Fibroblast of skin of left biceps (primary cell): ENCODE measurements at places on chromosomes 7 and 10.
A peak's percentile ranks its signal among the peaks of the same experiment; 100 is the strongest.

GRCh38 chr10:104391150-104391968, 37.7 kb downstream of the CFAP58 start:
- no peak for DNase-seq

DNA sequence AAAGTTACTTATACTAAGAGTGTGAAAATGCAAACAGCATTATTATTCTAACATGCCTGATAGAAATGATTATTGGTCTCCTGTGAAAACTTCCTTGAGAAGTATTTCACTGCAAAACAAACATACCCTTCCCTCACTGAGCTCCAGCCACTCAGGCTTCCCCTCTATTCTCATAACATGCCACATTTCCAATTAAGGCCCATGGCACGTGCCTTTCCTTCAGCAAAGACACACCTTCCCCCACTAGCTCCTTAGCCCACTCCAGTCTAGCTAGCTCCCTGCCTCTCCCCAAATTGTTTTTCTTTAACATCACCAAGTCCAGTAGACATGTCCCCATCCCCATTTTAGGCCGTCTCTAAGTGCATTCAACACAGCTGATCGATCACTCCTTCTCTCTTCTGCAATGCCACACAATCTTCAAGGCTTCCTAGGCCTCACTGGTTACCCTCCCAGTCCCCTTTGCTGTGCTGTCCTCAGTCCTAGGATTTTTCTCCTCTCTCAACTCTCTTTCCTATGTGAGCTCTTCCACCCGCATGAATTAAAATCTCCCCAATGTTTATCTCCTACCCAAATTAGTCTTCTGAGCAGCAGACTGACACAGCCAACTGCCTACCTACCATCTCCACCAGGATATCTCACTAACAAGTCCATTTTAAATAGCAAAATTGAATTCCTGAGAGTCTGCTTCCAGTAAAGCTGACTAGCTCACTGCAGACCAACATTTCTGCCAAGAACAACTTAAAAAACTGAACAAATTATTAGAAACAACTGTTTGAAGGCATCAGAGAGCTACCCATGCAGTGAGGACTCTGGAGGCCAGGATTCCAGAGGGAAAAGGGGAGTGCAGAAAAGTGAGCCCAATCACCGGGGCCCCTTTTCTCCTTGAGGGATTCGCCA, 11.9 kb downstream of the CYTH3 start:
- peak; percentile 70 for DNase-seq

DNA sequence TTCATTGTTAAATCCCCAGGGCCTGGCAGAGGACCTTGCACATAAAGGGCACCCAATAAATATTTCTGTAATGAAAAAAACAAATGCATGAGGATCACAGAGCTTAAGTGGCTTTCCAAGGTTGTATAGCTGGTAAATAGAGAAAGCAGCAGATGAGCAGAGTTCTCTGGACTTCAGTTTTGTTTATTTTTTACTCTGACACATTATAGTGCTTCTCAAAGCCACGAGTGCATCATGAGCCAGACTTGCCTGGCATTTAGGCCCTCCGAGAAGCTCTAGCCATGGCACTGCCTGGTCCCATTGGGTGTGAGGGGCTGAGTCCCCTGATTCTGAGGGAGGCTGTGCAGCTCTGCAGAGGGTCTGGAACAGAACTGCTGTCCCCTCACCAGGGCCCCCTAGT, 87.2 kb upstream of the ZNF32 start:
- no peak for DNase-seq

- no peak for DNase-seq
Measured at GRCh38 chr10:83955406-83955805, 183.9 kb upstream of the GHITM start.

DNA sequence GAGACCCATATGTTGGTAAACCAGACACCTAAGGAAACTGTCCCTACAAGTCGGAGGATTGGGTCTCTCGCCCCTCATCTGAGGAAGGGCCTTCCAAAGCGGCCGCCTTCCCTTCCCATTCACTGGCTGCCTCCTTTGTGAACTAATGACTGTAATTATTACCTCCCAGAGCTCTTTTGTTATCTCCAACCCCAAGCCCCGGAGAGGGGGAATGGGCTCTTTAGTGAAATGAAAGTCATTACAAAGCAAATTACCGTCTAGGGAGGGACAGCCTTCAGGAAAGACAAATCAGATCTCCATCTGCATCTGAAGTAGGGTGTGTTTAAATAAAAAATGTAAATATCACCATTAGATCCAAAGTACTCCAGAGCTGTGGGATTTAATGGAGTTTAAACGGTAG, 2.6 kb upstream of the GAD2 start:
- DNase-seq = no peak

DNA sequence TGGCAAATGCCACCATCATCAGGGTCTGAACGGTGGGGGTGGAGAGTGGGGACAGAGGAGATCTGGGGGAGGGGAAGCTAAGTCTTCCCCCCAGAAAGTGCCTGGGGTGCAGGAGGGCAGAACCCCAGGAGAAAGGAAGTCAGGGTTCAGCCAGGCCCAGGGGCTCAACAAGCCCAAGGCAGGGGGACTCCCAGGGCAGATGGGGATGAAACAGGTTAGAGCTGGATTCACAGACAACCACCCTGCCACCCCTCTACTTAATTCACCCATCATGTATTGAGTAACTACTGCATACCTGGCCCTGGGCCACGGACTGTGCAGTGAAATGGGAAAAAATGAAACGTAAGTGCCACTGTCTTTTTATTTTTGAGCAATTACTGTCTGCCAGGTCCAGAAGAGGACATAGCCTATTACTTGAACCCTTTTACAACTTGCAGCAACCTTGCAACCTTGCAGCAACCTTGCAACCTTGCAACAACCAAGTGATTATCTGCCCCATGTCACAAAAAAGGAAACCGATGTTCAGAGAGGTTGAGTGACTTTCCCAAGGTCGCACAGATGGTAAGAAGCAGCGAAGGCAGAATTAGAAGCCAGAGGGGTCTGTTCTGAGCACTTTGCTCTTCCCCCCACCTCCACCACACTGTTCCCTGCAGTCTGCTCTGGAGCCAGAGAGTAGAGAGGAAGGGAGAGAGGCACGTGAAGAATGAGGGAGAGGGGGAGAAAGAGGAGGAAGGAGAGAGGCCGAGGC, 4.8 kb downstream of the ELN start:
- no peak for DNase-seq

DNA sequence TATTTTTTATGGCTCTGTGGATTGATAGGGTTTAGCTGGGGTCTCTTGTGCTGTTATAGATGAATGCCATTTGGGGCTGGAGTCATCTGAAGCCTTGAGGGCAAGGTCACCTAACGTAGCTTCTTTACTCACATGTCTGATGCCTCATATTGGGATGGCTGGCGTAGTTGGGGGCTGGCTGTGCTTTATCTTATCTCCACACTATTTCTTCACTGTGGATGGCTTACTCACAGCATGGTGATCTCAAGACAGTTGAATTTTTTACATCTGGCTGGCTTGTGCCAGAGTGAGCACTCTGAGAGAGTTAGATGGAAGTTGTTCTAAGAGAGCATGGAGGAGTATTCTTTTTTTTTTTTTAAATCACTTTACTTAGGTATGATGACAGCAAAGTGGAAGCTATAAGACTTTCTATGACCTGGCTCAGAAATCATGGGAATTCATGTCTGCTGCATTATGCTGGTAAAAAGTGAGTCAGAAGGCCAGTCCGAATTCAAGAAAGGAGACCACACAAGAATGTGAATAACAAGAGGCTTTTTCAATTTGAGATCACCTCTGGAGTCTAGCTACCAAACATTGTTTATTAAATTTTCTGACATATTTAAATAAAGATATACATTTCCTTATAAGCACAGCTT, 252.4 kb upstream of the TPK1 start:
- DNase-seq = no peak

DNA sequence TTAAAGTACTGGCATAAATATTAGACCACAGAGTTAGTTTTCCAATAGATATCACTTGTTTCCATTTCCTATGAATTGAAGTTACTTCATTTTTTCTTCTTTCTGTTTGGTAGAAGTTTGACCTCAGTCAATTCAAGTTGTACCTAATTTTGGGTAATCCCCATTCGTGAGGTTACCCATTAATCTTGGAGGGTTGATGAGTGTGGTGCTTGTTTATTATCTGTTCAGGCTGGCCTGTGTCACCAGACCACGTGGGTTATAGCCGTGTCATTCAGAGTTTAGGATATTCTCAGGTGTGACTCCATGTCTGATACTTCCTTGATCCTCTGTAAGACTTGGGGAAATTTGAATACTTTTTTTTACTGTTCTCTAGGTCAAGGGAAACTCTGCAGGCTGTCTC, 133.9 kb upstream of the TPK1 start:
- DNase-seq = no peak

DNA sequence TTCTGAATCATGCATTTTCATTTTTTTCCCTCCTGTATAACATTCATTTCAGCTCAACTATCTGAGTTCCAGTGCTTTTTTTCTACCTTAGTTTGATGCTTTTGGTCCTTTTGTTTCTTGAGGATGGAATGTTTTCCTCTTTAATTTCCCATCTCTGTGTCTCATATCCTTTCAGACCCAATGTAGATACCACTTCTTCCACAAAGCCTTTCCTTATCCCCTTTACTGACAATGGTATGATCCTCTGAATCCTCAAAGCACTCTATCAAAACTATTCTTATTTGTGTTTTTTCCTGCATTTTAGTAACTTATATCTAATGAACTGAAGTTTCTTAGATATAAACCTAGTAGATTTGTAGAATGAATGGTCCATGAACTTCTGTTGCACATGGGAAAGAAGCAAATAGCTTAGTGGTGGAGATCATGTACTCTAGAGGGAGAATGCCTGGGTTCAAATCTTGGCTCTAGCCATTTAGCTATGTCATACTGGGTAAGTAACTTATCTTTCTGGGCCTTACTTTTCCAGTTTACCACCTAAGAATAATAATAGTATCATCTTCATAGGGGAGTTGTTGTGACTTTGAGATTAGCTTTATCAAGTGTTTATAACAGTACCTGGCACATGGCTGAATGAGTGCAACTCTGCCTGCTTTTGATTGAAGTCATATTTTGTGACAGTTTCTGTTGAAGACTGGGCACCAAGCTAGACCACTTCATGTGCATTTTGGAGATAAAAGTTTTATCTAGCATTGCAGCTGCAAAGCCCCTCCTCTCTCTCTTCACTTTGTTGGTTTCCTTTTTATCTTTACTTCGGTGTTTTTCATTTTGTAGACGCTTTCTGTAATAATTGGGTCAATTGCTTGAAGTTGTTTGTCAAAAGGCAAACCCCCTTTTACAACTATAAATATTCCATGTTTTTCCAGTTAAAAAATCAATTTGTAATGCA, 18.5 kb downstream of the STAM start:
- DNase-seq = no peak

GRCh38 chr10:25978771-25979170, 44.7 kb downstream of the MYO3A start:
- DNase-seq = no peak

- DNase-seq = no peak
Measured at GRCh38 chr10:29026065-29026797, 262.6 kb upstream of the LYZL1 start.

DNA sequence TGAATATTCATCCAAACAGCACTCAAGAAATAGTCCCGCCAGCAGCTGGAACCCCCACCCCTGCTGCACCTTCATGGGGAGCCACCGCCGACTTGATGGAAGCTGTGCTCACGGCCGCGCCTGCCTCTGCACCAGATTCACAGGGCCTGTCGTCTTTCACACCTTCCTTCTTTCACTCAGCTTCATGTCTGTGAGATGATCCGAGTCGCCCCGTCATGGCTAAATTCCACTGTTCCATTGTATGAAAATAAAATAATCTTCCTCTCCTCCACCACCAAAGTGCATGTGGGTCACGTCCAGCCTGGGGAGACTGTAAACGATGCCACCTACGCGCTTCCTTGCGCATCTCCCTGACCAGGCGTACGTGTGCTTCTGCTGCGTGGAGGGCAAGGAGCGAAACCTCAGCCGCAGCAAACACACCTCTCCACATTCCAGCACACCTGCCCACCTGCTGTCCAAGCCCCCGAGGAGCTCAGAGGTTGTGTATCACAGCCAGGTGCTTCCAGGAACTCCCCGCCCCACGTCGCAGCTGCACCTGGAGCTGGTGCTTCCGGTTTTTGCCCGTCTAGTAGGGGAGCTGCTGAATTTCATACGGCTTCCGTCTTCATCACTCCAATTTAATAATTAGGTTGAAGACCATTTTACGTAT, 137.0 kb downstream of the PTPRN2 start:
- DNase-seq = no peak

- DNase-seq = no peak
Measured at GRCh38 chr10:130804778-130805634, 506.5 kb downstream of the TCERG1L start.

DNA sequence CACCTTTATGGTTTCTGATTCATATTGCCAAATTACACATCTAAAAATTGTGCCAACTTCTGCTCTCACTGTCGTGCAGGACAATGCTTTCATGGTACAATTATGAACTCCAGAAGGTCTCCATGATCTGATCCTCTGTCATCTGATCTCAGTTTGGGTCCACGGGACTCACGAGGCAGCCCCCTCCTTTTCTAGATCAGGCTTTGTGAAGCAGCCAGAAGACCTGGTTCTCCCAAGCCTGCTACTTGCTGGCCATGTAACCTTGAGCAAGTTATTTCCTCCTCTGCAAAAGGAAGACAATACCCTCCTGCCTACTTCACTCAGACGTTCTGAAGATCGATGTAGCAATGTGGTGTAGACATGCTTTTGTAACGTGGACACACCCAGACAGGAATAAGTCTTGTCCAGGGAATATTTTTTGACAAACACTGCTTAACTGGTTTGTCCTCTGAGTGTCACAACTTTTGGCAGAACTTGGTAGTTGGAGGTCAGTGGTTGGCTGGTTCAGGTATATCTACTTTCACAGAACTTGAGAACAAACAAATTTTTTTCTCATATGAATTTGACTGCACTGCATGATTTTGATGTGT, 19.6 kb downstream of the CALML3 start:
- DNase-seq = no peak

- DNase-seq = no peak
Measured at GRCh38 chr10:33860552-33860951, 526.1 kb upstream of the NRP1 start.

DNA sequence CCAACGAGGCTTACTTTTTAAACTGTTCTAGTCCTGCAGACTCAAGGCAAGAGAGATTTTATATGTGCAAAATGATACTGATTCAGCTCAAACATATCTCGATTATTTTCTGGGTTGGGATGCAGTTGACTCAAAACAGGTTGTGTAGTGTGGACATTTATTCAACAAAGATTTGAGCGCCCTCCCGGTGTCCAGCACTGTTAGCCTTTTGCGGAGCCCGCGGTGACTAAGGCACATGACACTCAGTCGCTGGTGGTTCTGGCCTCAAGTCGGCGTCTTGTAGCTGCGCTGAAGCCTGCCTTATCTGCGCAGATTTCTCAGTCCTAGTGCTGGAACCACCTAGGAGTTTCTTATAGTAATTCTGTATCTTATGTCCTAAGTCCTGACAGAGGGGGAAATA, 938 bp upstream of the CADPS2 start:
- DNase-seq = no peak

GRCh38 chr10:11856678-11857077, 33.5 kb downstream of the PROSER2 start:
- no peak for DNase-seq

- peak; percentile 44 for DNase-seq
Measured at GRCh38 chr10:14698111-14698828, 76.4 kb downstream of the FAM107B start.

GRCh38 chr7:108073305-108074070, 56.7 kb downstream of the LAMB4 start:
- no peak for DNase-seq
